Left ventricle myocardium inferior (tissue), 1 donor: ENCODE measurements at places on chromosomes 6 and 20. TPM values are rescaled to one million over a fixed set of nuclear protein-coding genes. Genes with fewer than 3 reads are reported as not detected.

MLN gene
- total RNA-seq, result not detected

- DNase-seq, result no peak
Measured at GRCh38 chr6:44222486-44223318, 693 bp upstream of the SLC29A1 start.

DNA sequence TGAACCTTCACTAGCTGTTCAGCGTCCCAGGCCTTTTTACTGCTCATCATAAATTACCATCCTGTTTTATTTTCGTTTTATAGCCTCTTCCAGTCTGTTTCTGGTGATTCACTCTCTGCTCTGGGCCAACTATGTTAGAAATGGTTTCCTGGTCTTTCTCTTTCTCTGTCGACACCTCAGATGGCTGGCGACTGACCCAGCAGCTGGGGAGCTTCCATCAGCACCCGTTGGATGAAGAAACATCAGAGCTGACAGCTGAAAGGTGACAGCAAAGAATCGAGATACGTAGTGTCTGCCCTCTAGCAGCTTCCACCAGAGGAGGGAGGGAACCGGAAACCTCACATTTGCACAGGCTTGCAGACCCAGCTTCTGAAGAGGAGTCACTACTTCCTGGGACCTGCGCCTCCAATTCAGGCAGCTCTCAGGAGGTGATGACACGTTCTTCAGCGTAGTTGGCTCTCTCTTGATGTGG, 82.9 kb upstream of the MLN start:
- DNase-seq, result peak; percentile 77

DNA sequence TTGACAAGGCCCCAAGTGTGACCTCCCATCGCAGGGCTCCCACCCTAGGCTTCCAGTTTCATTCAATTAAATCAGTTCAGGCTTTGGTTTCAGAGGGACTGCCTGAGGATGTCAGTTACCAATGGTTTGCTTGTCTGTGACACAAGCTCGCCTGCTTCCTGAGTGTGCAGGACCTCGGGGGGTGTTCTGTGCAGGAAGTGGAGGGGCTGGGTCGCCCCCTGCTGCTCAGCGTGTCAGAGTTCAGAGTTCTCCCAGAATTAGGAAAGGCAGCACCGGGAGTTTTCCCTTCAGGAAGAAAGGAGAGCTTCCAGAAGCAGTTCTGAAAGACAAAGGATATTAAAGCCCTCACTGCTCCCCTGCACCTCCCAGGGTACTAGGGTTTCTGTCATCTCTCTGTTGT, 50.8 kb upstream of the TGM3 start:
- DNase-seq, result no peak

DNA sequence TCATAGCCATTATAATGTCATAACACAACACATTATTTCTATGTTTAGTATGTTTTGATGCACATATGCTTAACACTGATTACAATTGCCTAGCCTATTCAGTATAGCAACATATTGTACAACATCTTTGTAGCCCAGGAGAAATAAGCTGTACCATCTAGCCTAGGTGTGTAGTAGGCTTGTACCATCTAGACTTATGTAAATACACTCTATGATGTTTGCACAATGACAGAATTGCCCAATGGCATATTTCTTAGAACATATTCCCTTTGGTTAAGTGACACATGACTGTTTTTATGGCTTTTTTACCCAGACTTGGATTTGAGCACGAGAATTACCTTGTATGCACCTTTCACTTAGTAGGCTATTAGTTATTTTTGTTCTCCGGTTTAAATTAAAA, 64.5 kb upstream of the HIVEP1 start:
- no peak for DNase-seq

POFUT1 gene
- total RNA-seq, result 28.9 TPM

DNA sequence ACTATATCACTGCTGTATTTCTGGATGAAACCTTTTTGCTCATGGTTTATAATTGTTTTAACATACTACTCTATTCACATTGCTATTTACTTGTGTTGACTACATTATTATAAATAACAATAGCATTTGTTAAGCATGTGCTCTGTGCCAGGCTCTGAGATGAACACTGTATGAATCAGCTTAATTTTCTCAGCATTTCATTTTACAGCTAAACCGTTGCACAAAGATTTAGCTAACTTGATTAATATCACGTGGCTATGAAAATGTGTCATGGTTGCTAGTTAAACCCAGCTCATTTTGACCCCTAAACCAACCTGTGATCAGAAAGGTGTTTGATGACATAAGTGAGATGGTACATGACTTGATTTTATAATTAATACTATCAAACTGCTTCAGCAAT, 77.5 kb downstream of the NCOA7 start:
- no peak for DNase-seq

DNA sequence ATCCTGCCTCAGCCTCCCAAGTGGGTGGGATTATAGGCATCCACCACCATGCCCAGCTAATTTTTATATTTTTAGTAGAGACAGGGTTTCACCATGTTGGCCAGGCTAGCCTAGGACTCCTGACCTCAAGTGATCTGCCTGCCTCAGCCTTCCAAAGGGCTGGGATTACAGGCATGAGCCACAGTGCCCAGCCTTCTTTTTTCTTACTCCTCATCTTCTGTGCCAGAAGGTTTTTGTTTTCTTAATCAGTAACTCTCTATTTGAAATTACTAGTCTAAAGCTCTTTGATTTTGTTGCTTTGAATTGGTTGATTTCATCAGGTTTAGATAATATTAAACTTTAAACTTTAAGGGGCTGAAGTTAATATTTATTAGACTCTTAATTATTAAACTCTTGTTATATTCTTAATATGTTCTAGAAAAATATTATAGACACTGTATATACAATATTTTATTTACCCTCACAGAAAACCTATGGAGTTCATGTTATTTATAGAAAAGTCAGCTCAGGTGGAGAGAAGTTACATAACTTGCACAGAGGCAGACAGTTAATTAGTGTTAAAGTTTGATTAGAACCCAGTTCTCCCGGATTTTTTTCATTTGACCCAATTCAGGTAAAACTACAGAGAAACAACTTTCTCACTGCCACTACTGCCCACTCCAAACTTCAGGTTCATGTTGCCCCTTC, 177.4 kb upstream of the SGK1 start:
- DNase-seq, result no peak
